Naive thymus-derived CD8-positive, alpha-beta T cell (primary cell): ENCODE measurements at places on chromosomes 6 and 20. TPM values are rescaled to one million over a fixed set of nuclear protein-coding genes. Genes with fewer than 3 reads are reported as not detected.

GRCh38 chr6:119821380-119821779 is 471.8 kb upstream of the MAN1A1 start:
- H3K4me3 ChIP-seq = no peak overlapping the region
- H3K27me3 ChIP-seq = no peaks in the 10 kb centered on the region

The LY6G6F gene
- not detected for total RNA-seq

The BCAS1 gene
- not detected for total RNA-seq

The SAMD3 gene
- 34.1 TPM for total RNA-seq

- no peaks in the 10 kb centered on the region for H3K27me3 ChIP-seq
- no peaks in the 10 kb centered on the region for H3K36me3 ChIP-seq
- DNase-seq = no peak
- H3K27ac ChIP-seq = peak overlapping the region; percentile 71
- H3K4me3 ChIP-seq = peak overlapping the region; percentile 93
Observed at GRCh38 chr6:13354331-13355042, 26.1 kb upstream of the TBC1D7 start.

The ITPA gene
- 57.6 TPM for total RNA-seq

The CYP21A2 gene
- total RNA-seq = 1.2 TPM

DNA sequence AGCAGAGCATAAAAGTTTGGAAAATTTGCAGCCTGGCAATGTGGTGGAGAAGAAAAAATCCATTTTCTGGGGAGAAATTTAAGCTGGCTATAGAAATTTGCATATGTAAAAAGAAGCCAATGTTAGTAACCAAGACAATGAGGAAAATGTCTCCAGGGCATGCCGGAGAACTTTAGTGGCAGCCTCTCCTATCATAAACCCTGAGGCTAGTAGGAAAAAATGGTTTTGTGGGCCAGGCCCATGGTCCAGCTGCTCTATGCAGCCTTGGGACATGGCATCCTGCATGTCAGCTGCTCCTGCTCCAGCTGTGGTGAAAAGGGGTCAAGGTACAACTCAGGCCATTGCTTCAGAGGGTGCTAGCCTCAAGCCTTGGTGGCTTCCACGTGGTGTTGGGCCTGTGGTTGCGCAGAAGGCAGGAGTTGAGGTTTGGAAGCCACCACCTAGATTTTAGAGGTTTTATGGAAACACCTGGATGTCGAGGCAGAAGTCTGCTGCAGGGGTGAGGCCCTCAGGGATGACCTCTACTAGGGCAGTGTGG is 101.8 kb upstream of the SYNCRIP start:
- H3K27me3 ChIP-seq = peaks cover 14% of the 10 kb centered on the region
- H3K36me3 ChIP-seq = peaks cover 4% of the 10 kb centered on the region
- H3K4me3 ChIP-seq = no peak overlapping the region
- DNase-seq = no peak
- no peak overlapping the region for H3K27ac ChIP-seq
- H3K4me1 ChIP-seq = no peaks in the 10 kb centered on the region
